ENCODE measurements at places on chromosomes 4 and X.

DNA sequence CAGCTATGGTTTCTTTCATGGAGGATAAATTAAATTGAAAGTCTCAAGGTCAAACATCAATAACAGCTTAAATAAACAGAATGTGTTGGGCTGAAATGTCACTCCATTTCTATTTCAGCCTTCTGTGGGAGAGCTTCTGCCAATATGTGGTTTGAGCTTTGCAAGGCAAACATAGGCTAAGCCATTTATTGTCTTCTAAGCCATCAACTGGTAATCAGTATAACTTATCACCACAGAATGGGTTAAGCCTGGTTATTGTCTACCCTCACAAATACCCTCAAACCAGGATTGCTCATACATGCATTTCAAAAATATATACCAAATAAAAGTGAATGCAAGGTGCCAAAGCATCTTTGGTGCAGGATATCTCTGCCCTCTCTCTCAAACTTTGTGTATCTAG is 52.7 kb downstream of the GABRB1 start:
- DNase-seq: no peak

GRCh38 chr4:8378776-8379175 is 61.7 kb downstream of the ACOX3 start:
- DNase-seq: no peak

DNA sequence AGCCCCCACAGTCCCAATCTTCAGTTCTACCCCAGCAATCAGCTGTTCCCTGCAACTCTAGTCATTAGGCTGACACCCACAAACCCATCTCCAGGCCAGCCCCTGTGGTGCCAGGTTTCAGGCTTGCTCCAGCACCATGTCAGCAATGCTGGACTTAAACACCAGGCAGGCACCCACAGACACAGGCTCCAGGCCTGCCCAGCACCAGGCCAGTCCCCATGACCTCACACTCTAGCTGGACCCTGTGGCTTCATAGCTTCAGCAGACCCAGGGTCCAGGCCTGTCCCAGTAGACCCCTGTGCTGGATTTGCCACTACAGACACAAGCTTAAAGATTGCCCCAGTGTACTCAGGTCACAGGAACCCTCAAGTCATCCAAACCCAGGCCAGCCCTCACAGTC is 300.3 kb downstream of the CHIC1 start:
- DNase-seq: no peak

- DNase-seq: no peak
Observed at GRCh38 chr4:48027653-48028052, 11.1 kb downstream of the NIPAL1 start.

DNA sequence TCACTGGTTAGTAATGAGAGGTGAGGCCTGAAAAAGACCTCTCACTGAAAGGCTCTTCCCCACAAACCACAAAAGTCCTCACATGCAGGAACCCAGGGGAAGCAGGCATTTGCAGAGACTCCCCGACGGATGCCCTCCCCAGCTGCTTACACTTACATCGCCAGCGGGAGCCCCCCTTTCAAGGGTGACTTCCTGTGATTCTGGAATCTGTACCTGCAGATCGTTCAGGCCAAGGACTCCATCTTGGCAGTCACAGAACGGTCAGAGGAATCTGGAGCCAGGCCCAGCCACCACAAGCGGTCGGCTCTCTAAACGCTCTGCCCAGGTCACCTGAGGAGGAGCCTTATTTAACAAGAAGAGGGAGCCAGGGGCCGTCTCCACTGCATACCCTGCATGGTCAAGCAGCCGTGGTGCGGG is 71.3 kb upstream of the STS start:
- DNase-seq: no peak

DNA sequence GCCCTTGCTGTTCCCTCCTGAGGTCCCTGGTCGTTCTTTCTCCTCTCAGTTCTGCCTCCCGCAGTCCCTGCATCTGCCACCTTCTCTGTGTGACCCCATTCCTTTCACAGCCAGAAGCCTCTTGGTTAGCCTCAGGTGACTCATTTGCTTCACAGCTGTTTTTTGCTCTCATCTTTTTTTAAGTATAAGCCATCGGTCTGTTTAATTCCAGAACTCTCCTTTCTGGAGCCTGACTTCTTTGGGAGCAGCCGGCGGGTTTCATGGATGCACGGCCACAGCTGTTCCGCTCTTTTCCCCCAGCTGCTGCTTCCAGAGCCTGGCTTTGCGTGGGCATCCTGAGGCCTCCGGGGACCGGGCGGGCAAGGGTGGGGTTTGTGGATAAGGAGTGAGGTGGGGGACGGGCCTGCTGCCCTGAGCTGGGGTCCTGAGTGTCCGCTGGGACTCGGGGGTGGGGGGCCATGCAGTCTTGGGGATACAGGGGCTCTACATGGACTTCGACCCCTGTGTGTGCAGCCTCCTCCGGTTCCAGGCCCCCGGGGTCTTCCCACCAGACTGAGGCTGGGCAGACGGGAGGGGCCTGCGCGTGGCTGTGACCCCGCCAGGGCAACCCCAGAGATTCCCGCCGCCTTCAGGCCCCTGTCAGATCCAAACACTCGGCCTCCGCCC is 46.7 kb downstream of the PCGF3 start:
- no peak for DNase-seq

DNA sequence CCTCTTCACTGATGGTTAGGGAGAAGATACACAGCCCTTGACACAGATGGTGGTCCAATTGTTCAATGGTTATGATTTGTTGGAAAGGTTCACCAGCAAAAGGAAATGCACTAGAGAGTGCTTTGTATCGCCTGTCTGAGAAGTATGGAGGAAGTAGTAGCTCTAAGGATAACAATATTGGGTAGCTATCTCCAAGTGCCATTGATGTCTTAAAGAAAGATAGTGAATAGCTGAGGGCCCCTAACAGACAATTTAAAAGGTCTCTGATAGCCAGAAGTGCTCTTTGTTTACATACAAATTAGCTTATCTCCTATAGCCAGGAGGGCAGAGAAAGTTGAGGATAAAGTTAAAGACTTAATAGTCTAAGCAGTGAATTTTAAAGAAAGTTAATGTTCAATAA is 33.9 kb upstream of the BLTP1 start:
- DNase-seq: no peak

DNA sequence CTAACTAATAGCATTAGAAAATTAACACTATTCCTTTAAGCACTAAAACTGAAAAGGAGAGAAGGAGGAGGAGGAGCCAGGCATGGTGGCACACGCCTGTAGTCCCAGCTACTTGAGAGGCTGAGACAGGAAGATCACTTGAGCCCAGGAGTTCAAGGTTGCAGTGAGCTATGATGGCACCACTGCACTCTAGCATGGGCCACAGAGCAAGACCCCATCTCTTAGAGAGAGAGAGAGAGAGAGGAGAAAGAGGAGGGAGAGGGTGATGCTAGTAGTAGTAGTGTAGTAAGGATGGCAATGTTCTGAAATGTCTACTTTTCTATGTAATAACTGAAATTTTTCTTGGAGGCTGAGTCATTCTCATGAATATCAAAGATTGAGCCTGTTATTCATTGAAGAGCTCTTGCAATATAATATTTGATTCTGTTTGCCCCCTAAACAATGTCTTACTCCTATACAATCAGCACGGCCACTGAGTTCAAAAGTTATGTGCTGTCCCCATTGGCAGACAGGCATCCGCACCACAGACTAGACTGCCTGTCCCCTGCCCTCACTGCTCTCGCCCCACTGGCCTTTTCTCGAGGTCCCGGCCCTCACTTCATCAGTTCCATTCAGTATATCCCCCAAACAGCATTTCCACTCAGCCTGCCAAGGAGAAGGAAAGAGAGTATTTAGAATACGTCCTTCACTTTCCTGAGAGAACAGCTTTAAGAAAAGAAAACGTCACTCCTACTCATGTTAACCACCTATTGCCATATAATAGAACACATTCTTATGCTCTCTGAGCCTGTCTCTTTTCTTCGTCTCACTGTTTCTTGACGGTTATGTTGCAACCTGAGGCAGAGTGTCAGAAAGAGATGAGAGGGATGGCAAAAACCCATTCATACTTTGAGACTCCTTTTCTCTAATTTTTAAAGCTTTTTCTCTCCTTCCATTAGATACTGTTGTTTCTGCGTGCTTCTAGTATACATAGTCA is 238.1 kb downstream of the PALLD start:
- DNase-seq: no peak

- no peak for DNase-seq
Observed at GRCh38 chr4:181957088-181957487, 286.1 kb upstream of the TENM3 start.

DNA sequence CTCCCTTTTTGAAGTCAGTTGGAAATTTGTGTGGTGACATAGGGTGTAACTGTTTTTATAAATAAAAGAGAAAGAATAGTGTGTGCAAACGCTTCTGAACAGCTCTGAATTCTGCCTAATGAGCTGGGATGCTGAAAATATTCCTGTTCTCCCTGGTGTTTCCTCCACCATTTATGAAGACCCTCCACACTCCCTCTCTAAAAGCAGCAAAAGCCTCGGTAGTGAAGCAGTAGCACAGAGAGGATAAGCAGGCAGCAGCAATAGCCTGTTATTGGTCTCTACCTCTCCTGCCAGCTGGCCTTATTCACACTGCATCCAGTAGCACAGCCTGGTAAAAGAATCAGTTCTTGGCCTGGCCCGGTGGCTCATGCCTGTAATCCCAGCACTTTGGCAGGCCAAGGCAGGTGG is 406.1 kb downstream of the IQCM start:
- no peak for DNase-seq

DNA sequence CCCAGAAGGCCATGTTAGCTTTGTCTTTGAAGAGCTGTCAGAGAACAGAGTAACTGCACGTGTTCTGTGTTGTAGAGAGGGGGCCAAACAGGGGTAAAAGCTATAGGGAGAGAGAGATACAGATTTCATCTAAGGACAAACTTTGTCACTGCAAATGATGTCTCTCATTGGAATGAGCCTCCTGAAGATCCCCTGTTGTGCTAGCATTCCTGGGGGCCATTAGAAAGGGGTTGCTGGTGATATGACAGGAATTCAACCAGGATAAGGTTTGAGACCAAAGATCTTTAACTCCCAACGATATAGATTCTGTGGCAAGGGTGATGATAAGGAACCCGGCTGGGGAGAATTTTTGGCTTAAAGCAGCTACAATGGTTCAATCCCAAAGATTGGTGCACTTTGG is 16.8 kb downstream of the MID1 start:
- DNase-seq: no peak

DNA sequence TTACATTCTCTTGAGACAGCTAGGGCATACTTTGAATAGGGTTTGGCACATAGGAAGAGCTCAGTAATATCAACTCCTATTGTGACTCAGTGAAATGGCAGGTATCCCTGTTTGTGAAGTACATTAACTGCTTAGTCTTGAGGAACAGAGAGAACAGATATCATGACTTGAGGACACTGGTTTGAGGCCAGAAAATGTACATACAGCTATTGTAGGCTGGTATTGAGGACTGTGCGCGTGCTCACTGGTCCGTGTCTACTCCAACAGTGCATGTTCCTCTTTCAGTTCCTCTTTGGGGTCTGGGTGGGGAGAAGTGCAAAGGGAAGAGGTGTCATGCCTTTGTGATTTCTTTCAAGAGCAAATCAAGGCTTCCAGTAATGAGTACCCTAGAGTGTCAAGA is 34.6 kb upstream of the TBC1D9 start:
- DNase-seq: peak; percentile 14

DNA sequence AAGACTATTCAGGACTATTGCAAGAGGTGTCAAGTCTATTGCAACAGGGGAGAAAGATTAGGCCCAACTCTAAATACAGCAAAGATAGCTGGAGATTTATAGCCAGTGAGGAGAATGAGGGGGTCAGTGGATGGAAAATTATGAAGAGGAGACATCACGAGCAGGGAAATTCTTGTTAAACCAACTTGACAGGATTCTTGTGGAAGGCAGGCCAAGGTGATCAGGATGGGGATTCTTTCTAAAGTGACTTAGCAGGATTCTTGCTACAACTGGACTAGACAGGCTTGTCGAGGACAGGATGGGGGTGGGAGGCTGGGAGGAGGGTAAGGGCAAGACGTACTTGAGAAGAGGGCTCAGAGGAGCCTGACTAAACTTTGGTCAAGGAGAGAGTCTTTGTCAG is 89.0 kb downstream of the PHEX start:
- DNase-seq: no peak

- DNase-seq: no peak
Observed at GRCh38 chr4:1449833-1450741, 43.8 kb upstream of the NKX1-1 start.

GRCh38 chr4:176377780-176378179 is 58.0 kb downstream of the SPCS3 start:
- DNase-seq: no peak

GRCh38 chrX:50889582-50889981 is 21.0 kb upstream of the BMP15 start:
- DNase-seq: no peak

- DNase-seq: no peak
Observed at GRCh38 chr4:23770011-23770410, 119.8 kb downstream of the PPARGC1A start.

- DNase-seq: no peak
Observed at GRCh38 chr4:25970691-25971432, 56.8 kb downstream of the SMIM20 start.

DNA sequence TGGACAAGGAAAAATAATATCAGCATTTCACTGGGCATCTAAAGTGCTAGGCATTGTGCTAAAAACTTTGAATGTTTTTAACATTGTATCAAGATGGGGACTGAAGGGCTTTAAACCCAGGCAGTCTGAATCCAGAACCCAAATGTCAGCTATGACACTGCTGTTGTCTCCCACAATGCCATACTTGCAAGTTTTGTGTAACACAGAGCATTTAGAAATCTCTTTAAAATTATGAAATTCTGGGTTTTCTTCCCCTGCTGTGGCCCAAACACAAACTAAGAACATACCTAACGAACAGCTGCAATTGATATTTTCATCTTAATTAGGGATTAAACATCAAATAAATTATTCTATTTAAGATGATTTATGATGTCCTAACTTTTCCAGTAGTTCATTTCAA is 66.8 kb upstream of the LSM6 start:
- DNase-seq: no peak

DNA sequence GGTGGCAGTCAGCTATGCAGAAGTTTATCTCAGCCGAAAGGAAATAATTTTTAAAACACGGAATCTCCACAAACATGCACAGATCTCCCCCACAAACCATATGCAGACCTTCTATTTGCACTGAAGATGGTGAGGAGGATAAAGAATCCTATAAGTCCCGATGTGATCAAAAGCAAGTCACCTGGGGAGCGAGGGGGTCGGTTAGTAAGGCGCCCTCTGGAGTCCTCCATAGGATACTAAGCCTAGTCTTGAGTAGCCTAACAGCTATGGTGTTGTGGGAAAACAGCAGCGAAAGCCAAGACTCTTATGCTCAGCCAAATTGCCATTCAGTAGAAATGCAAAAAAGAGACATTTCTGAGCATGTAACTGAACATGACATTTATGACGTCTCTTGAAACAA is 210.9 kb downstream of the FRMPD4 start:
- DNase-seq: no peak

DNA sequence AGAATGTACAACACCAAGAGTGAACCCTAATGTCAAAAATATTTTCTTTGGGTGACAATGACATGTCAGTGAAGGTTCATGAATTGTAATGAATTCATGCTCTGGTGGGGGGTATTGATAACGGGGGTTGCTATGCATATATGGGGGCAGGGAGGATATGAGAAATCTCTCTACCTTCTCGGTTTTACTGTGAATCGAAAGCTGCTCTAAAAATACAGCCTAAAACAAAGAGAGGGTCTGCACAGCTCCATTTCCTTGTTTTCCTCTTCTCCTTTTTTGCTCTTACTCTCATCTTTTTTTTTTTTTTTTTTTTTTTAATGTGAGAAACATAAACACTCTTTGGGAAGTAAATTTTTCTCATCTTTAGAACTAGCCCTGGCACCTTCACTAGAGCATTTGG is 85.8 kb downstream of the DCTD start:
- DNase-seq: no peak
